ENCODE measurements at places on chromosomes 16 and 17. TPM values are rescaled to one million over a fixed set of nuclear protein-coding genes. Genes with fewer than 3 reads are reported as not detected.

Gene PIEZO1
- total RNA-seq, result 284 TPM

Gene USP31
- total RNA-seq, result 11.9 TPM

Gene SPNS1
- 55.3 TPM for total RNA-seq

Gene IL17C
- total RNA-seq, result not detected

DNA sequence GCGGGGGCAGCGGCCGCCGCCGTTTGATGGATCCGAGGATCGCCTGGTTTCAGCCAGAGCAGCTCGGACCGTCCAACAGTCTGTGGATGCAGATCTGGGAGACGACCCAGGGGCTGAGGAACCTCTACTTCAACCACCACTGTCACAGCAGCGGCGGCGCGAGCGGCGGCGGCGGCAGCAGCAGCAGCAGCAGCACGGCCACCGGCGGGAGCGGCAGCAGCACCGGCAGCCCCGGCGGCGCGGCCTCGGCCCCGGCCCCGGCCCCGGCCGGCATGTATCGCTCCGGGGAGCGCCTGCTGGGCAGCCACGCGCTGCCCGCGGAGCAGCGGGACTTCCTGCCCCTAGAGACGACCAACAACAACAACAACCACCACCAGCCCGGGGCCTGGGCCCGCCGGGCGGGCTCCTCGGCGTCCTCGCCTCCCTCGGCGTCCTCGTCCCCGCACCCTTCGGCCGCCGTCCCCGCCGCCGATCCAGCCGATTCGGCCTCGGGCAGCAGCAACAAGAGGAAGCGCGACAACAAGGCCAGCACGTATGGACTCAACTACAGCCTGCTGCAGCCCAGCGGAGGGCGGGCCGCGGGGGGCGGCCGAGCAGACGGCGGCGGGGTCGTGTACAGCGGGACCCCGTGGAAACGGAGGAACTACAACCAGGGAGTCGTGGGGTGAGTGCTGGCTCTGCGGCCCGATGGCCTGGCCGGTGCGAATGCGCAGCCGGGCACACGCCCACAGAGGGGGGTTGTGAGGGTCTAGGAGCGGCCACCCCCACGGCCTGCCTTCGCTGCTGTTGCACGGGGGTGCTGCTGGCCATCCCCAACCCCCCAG lies 702 bp downstream of the TENT4B start:
- no peaks in the 10 kb centered on the region for H3K36me3 ChIP-seq
- H3K27ac ChIP-seq, result peak overlapping the region; percentile 70
- peak; percentile 43 for DNase-seq
- H3K4me3 ChIP-seq, result peak overlapping the region; percentile 96
- H3K27me3 ChIP-seq, result no peaks in the 10 kb centered on the region
- peaks cover 16% of the 10 kb centered on the region for H3K4me1 ChIP-seq

Gene SRL
- not detected for total RNA-seq

DNA sequence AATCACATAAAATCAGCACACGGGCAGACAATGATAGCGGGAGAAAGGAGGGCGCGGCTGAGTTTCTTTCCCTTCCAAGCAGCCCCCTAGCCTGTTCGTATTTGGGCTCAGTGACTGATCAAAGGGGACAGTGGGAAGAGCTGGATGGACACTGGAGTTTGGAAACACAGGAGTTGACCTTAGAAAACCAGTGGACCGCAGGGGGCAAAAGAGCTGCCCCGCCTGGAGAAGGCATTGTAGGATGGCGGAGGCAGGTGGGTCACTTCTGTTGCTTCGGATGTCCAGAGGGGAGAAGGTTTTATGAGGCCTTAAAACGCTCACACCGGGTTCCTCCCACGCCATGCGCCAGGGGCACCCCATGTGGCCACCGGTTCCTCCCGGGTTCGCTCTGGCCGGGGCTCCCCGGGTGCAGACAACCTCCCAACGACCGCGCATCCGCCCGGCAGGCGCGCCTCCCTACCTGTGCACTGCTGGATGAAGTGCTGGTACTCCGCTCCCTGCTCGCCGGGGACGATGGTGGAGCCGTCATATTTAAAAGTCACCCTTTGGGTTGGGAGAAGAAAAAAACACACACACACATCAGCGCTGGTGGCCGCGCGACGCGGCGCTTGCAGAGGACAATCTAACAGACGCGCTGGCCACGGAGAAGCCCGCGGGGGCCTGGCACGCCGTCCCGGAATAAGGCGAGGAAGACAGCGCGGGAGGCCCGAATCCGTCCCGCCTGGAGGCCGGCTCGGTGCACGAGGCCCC lies 662 bp downstream of the COTL1 start:
- peaks cover 31% of the 10 kb centered on the region for H3K4me1 ChIP-seq
- no peaks in the 10 kb centered on the region for H3K27me3 ChIP-seq
- no peaks in the 10 kb centered on the region for H3K36me3 ChIP-seq
- peak; percentile 49 for DNase-seq
- peak overlapping the region; percentile 96 for H3K4me3 ChIP-seq

DNA sequence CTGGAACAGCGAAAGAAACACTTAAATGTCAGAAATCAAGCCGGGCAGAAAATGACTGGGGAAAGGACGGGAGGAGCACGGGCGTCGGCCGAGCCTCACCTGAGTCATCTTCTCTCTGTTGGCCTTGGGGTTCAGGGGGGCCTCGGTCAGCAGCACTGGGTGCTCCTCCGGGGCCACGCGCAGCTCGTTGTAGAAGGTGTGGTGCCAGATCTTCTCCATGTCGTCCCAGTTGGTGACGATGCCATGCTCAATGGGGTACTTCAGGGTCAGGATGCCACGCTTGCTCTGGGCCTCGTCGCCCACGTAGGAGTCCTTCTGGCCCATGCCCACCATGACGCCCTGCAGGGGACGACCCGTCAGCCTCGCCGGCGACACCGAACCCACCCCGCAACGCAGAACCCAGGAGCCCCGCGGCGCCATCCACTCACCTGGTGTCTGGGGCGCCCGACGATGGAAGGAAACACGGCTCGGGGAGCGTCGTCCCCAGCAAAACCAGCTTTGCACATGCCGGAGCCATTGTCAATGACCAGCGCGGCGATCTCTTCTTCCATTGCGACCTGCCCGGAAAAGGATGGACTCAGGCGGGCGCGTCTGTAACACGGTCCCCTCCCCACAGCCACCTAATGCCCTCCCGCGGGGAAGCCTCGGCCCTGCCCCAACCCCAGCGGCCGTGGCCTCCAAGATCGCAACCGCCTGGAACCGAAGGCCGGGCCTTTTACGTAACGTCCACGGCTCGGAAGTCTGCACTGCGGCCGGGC lies 616 bp downstream of the ACTG1 start:
- peaks cover 18% of the 10 kb centered on the region for H3K36me3 ChIP-seq
- H3K4me1 ChIP-seq, result peaks cover 34% of the 10 kb centered on the region
- peak; percentile 45 for DNase-seq
- H3K4me3 ChIP-seq, result peak overlapping the region; percentile 72
- H3K27me3 ChIP-seq, result no peaks in the 10 kb centered on the region

Gene C1QL1
- 2.5 TPM for total RNA-seq

Gene NOG
- 0.32 TPM for total RNA-seq

Gene MAF
- total RNA-seq, result 4.2 TPM

- DNase-seq, result peak; percentile 20
- H3K36me3 ChIP-seq, result no peaks in the 10 kb centered on the region
- no peak overlapping the region for H3K4me3 ChIP-seq
- no peaks in the 10 kb centered on the region for H3K27me3 ChIP-seq
- H3K27ac ChIP-seq, result no peak overlapping the region
Observed at GRCh38 chr17:67628580-67629013, 89.1 kb upstream of the NOL11 start.

Gene SMIM5
- total RNA-seq, result not detected

- H3K27me3 ChIP-seq, result no peaks in the 10 kb centered on the region
- H3K36me3 ChIP-seq, result no peaks in the 10 kb centered on the region
Observed at GRCh38 chr17:17017343-17018014, 24.8 kb upstream of the MPRIP start.

GRCh38 chr16:90020260-90020837 lies 1.1 kb upstream of the DBNDD1 start:
- H3K4me1 ChIP-seq, result peaks cover 34% of the 10 kb centered on the region
- H3K36me3 ChIP-seq, result peaks cover 1% of the 10 kb centered on the region
- H3K27ac ChIP-seq, result peak overlapping the region; percentile 99
- H3K27me3 ChIP-seq, result no peaks in the 10 kb centered on the region
- DNase-seq, result no peak
- H3K4me3 ChIP-seq, result peak overlapping the region; percentile 88

DNA sequence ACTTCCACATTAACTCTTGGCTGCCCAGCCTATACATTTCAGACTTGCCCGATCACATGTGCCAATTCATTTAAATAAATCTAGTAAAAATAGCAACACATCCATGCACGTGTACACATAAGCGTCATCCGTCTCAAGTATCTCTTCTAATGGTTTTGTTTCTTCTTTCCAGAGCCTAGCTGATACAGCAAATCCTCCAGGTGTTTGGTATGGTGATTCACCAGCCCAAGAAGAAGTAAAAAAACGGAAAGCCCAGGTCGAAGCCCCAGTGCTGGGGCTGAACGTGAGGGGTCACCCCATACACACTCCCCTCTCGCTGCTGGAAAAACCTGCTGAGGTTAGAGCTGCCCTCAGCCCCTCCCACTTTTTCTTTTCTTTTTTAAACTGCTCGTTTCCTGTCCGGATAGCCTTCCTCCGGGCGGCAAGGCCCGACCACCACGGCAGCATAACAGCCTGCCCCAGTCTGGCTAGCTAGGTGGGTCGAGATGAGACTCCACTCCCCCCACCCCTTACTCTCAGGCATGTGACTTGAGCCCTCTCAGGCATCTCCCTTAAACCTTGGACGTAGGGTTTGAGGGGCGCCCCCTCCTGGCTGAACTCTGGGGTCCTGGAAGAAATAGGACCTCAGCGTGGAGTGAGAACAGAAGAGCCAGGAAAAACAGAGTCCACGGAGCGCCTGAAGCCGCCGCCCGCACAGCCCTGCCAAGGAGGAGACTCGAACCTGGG lies 13.9 kb upstream of the OR1F1 start:
- no peak overlapping the region for H3K4me3 ChIP-seq
- H3K36me3 ChIP-seq, result no peaks in the 10 kb centered on the region
- H3K4me1 ChIP-seq, result no peaks in the 10 kb centered on the region
- DNase-seq, result no peak

Gene TM4SF5
- total RNA-seq, result 9.9 TPM

Gene ENPP7
- 0.34 TPM for total RNA-seq

- H3K27ac ChIP-seq, result peak overlapping the region; percentile 94
- no peaks in the 10 kb centered on the region for H3K36me3 ChIP-seq
- no peaks in the 10 kb centered on the region for H3K27me3 ChIP-seq
- H3K4me1 ChIP-seq, result peaks cover 11% of the 10 kb centered on the region
Observed at GRCh38 chr16:28923652-28924398, 1.2 kb downstream of the RABEP2 start.

- no peaks in the 10 kb centered on the region for H3K27me3 ChIP-seq
- H3K4me1 ChIP-seq, result no peaks in the 10 kb centered on the region
- H3K27ac ChIP-seq, result no peak overlapping the region
- no peak overlapping the region for H3K4me3 ChIP-seq
- no peak for DNase-seq
- no peaks in the 10 kb centered on the region for H3K36me3 ChIP-seq
Observed at GRCh38 chr17:33028778-33029177, 37.1 kb downstream of the SPACA3 start.

- H3K4me1 ChIP-seq, result no peaks in the 10 kb centered on the region
- no peak for DNase-seq
- H3K27ac ChIP-seq, result no peak overlapping the region
Observed at GRCh38 chr16:83409347-83409746, 398.4 kb upstream of the HSBP1 start.

DNA sequence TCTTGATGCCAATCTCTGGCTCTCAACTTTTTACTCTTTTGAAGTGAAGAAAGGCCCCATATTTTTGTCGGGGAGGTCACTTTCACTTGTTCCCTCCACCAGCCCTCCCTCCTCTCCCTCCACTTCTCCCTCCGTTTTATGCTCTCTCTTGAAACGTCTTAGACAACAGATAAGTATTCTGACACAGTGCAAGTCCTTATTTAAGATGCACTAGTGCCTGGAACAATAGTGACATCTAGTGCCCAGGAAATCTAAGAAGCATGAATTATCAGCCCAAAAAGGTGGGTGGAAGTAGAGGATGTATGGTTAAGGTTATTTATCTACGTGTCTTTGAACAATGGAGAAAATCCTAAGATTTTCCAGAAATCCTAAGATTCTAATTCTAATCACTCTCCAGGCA lies 17.9 kb downstream of the PSME3IP1 start:
- no peaks in the 10 kb centered on the region for H3K27me3 ChIP-seq
- peak; percentile 55 for DNase-seq
- peaks cover 7% of the 10 kb centered on the region for H3K36me3 ChIP-seq
- H3K4me3 ChIP-seq, result no peak overlapping the region

DNA sequence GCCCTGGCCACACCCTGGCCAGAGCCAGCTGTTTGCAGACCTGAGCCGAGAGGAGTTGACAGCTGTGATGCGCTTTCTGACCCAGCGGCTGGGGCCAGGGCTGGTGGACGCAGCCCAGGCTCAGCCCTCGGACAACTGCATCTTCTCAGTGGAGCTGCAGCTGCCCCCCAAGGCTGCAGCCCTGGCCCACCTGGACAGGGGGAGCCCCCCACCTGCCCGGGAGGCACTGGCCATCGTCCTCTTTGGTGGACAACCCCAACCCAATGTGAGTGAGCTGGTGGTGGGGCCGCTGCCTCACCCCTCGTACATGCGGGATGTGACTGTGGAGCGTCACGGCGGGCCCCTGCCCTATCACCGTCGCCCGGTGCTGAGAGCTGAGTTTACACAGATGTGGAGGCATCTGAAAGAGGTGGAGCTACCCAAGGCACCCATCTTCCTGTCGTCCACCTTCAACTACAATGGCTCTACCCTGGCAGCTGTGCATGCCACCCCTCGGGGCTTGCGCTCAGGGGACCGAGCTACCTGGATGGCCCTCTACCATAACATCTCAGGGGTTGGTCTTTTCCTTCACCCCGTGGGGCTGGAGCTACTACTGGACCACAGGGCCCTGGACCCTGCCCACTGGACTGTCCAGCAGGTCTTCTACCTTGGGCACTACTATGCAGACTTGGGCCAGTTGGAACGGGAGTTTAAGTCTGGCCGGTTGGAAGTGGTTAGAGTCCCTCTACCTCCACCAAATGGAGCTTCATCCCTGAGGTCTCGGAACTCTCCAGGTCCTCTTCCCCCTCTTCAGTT lies 578 bp downstream of the AOC2 start:
- H3K27ac ChIP-seq, result no peak overlapping the region
- H3K4me3 ChIP-seq, result no peak overlapping the region
- no peak for DNase-seq

Gene GPR139
- not detected for total RNA-seq

DNA sequence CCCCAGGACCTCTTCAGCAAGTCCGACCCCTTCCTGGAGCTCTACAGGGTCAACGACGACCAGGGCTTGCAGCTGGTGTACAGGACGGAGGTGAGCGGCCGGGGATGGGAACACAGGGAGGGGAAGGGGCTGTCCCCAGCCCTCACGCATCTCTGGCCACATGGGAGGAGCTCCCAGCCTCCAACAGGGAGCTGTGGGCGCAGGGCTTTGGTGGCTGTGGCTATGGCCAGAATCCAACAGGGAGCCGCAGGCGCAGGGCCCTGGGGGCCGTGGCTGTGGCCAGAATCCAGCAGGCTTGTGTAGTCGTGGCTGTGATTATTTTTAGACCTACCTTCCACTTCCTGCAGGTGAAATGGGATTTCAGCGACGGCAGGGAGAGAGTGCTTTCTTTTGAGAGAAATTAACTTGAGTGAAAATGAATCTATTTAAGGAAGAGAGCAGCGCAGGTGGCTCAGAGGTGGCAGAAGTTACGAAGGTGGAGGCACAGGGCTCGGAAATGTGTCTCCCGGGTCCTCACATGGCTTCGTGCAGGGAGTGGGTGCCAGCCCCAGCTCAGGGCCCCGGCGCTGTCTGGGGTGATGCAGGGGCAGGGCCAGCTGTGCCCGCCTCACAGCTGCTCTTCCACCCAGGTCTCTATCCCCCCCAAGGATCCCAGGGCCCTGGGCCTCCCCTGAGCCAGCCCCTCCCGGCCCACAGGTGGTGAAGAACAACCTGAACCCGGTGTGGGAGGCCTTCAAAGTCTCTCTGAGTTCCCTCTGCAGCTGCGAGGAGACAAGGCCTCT lies 9.4 kb downstream of the CPNE7 start:
- no peak for DNase-seq
- no peaks in the 10 kb centered on the region for H3K4me1 ChIP-seq
- no peaks in the 10 kb centered on the region for H3K27me3 ChIP-seq
- H3K36me3 ChIP-seq, result peaks cover 3% of the 10 kb centered on the region
- H3K4me3 ChIP-seq, result no peak overlapping the region
- H3K27ac ChIP-seq, result peak overlapping the region; percentile 71
